ENCODE measurements at places on chromosomes 2 and 18.

DNA sequence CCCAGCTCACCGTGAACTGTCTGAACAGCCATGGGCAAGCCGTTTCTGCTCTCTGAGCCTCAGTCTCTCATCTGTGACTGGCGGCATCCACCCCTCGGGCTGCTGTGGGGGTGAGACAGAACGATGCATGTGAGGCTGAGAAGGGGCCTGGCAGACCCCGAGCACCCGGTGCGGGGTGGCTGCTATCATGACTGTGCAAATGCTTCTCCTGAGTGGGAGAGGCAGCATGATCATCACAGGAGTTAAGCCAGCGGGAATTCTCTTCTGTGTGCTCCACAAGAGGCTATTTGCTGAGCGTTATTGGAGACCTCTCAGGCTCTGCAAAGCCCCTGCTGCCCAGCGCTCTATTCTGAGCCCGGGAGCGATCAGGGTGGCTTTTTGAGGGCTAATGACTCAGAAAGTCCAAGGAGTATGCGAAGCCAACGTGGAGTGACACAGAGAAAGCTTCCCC, 45.8 kb upstream of the ID2 start:
- DNase-seq, result no peak

- peak; percentile 85 for DNase-seq
Measured at GRCh38 chr2:233413559-233414272, 59.4 kb downstream of the DGKD start.

GRCh38 chr2:216596980-216597509, 36.2 kb upstream of the IGFBP2 start:
- peak; percentile 49 for DNase-seq

GRCh38 chr2:112155331-112156151, 17.4 kb downstream of the FBLN7 start:
- no peak for DNase-seq

GRCh38 chr18:4293337-4293736, 161.8 kb downstream of the DLGAP1 start:
- DNase-seq, result no peak

All from EL (cell line).